ENCODE measurements at places on chromosomes 16 and 17. TPM values are rescaled to one million over a fixed set of nuclear protein-coding genes. Genes with fewer than 3 reads are reported as not detected.

PYY gene
- total RNA-seq = not detected

SBK1 gene
- 9.8 TPM for total RNA-seq

MVP gene
- total RNA-seq = 167 TPM

CDR2L gene
- total RNA-seq = 0.63 TPM

KRTAP9-4 gene
- not detected for total RNA-seq

KRTAP2-1 gene
- not detected for total RNA-seq

FBXW10 gene
- not detected for total RNA-seq

EFNB3 gene
- total RNA-seq = not detected

NHLRC4 gene
- 2.6 TPM for total RNA-seq

RCVRN gene
- not detected for total RNA-seq

OMG gene
- 0.65 TPM for total RNA-seq

TM4SF5 gene
- total RNA-seq = 0.35 TPM

CDRT15 gene
- total RNA-seq = not detected
